NCI-H2081 (cell line): ENCODE measurements at places on chromosomes 5 and 9.

GRCh38 chr5:135303582-135304173 is 95.4 kb downstream of the MACROH2A1 start:
- no peak for DNase-seq

- DNase-seq, result no peak
These were observed 7.7 kb upstream of the MAP3K1 start for GRCh38 chr5:56807679-56808078.

DNA sequence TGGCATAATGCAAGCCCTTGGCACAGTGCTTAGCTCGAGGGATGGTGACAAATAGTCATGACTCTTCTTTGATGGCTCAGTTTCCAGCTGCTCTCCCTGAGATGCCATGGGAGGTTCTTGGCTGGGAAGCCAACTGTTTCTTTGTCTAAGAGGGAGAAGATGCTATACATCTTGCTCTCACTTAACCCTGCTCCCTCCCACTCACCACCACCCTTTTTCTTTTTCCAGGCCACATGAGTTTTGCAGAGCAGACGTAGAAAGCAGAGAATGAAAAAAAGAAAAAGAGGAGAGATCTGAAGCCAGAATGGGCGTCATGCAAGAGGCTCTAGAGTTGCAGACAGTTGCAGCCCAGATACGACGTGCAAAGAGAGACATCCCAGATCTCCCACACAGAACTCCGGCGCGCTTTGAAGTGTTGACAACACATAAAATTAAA is 160.5 kb downstream of the FGF18 start:
- no peak for DNase-seq

DNA sequence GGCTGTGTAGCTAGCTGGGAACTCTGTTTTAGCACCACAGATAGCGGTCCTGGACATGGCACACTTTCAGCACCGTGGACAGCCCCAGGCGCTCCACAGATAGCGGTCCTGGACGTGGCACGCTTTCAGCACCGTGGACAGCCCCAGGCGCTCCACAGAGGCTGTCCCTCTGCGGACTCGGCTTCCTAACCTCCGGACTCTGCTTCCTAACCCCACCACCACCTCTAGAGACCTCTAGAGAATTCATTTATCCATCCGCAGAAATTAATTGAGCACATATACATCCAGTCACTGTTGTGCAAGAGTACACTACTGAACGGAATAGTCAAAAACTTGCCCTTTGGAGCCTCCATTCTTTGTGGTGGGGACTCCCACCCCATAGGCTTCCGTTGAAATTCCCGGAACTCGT is 27.4 kb downstream of the UNC5A start:
- DNase-seq, result no peak
